ENCODE measurements at places on chromosomes 2 and 18.
A peak's percentile ranks its signal among the peaks of the same experiment; 100 is the strongest.

GRCh38 chr2:25420820-25421237 lies 79.1 kb upstream of the DNMT3A start:
- DNase-seq, result no peak

GRCh38 chr18:32730068-32730467 lies 42.8 kb downstream of the KLHL14 start:
- peak; percentile 5 for DNase-seq

DNA sequence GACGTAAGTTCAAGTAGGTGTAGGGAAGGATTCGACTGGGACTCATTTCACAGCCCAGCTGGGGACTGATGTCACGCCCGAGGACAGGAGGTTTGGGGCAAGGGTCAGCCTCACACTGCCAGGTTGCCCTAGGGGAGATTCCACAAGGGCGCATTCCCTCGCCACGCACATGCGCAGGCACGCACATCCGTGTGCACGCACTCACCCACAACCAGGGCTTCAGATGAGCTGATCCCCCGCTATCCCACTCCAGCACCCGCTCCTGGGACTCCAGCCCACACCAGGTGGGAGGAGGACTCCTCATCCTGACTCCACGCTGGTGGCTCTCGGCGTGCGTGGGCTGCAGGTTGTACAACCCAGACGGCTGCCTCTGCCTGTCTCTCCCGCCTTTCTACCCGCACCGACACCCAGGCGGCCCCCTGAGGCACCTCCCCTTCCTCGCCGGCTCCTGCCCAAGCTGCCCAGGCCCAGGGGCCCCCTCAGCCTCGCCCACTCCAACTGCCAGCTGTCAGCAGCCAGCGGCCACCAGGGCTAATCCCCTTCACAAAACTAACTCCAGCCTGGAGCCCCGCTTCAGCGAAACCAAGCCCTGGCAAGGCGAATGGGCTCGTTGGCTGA lies 47.8 kb upstream of the FOSL2 start:
- DNase-seq, result no peak

DNA sequence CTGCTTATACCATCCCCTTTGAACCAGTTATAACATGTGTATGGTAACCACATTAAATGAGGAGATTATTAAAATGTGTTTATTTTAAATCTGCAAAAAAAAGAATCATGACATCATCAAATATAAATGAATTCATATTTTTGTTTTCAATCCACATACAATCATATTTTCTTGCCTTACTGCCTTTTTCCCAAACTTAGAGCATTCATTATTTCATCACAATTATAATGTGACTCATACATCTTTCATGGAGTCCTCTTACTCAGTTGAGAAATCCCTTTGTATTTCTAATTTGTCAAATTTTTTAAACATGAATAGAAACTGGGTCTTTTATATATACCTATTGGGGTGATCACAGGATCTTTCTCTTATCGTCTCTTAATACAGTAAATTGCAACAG lies 909.6 kb downstream of the DSC3 start:
- DNase-seq, result no peak

DNA sequence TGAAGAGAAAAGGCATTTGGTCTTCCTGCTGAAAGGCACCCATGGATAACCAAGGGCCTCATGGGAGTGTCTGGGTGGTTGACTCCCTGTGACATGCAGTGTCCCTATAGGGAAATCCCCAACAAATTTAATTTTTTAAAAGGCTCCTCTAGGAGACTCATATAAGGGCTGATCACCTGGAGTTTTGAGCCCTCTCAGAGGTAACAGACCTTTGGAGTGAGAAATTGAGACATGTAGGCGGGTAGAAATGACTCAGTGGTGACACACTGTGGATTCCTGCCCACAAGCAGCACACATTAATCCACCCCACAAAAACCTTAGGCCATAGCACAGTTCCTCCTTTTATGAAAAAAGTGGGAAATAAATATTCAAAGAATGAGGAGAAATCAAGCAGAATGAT lies 557.0 kb upstream of the CNTNAP5 start:
- DNase-seq, result no peak

DNA sequence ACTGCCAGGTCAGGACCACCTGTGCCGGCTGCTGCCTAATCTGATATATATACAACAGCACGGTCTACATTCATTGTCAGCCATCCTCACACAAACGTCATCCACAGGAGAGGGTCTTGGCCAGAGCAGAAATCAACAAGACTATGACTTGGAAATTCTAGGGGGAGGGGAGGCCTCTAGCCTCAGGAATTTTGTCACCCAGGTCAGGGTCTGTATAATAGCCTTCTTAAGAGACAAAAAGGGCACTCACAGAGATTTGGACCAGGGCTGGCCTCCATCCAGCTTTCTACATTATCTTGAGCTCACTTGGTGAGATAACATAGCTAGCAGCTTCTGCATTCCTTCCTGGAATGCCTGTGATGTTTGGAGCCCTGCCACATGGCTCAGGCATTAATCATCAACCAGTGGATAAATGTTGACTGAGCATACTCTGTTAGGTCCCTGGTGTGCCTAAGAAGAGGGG lies 50.4 kb upstream of the CTIF start:
- peak; percentile 42 for DNase-seq

- peak; percentile 48 for DNase-seq
Measured at GRCh38 chr2:23900541-23901322, 26.2 kb downstream of the ATAD2B start.

DNA sequence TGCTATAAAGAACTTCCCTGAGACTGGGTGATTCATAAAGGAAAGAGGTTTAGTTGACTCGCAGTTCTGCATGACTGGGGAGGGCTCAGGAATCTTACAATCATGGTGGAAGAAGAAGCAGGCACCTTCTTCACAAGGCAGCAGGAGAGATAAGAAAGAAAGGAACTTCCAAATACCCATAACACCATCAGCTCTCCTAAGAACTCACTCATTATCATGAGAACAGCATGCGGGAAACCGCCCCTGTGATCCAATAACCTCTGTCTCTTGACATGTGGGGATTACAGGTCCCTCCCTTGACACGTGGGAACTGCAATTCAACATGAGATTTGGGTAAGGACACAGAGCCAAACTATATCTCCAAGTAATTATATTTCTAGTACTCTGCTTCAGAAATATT lies 163.8 kb upstream of the CDH20 start:
- DNase-seq, result no peak

GRCh38 chr2:195656161-195656858 lies 716 bp upstream of the SLC39A10 start:
- DNase-seq, result no peak

- DNase-seq, result no peak
Measured at GRCh38 chr2:27776097-27776496, 4.6 kb downstream of the MRPL33 start.

- peak; percentile 15 for DNase-seq
Measured at GRCh38 chr2:48045613-48046012, 139.3 kb upstream of the FBXO11 start.

- peak; percentile 25 for DNase-seq
Measured at GRCh38 chr2:45585267-45585861, 25.7 kb downstream of the SRBD1 start.

DNA sequence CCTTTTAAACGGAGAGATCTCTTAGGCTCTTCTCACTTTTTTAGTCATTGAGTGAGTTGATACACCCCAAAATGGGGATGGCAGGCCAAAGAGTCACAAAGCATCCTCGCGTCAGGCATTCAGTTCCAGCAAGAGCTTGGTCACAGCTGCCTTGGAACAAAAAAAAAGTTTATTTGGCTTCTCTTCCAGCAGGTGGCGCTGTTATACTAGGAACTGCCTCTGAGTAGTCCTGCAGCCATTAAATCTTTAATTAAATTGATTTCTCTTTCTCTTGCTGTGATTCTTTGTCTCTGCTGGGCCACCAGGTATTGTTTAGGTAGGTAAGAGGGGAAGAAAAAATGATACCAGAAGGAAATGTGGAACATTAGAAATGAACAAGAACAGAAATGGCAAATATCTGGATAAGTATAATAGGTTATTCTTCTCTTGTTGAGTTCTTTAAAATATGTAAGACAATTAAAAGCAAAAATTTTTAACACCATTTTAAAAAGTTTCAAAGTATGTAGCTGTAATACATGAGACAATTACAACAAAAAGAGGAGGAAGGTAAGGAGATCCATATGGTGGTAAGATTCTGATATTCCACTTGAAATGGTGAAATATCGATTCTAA lies 175.1 kb downstream of the GALNT1 start:
- DNase-seq, result peak; percentile 29

- DNase-seq, result no peak
Measured at GRCh38 chr2:43460174-43460546, 135.7 kb downstream of the THADA start.

DNA sequence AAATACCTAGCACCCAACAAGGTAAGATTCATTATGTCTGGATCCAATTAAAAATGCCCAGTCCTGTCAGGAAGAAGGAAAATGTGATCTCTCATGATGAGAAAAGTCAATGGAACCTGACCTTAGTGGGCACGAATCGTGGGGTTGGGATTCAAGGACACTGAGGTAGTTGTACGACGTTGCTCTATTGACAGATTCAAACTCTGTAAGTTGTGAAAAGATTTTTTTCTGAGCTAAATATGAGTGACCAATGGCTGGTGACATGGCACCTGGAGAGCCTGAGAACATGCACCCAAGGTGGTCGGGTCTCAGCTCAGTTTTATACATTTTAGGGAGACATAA lies 148.2 kb downstream of the NDUFA10 start:
- no peak for DNase-seq

- DNase-seq, result no peak
Measured at GRCh38 chr2:40227210-40227609, 224.7 kb downstream of the SLC8A1 start.

GRCh38 chr18:61817086-61817485 lies 75.7 kb downstream of the RNF152 start:
- no peak for DNase-seq

GRCh38 chr2:152573168-152573567 lies 144.1 kb downstream of the PRPF40A start:
- DNase-seq, result no peak

DNA sequence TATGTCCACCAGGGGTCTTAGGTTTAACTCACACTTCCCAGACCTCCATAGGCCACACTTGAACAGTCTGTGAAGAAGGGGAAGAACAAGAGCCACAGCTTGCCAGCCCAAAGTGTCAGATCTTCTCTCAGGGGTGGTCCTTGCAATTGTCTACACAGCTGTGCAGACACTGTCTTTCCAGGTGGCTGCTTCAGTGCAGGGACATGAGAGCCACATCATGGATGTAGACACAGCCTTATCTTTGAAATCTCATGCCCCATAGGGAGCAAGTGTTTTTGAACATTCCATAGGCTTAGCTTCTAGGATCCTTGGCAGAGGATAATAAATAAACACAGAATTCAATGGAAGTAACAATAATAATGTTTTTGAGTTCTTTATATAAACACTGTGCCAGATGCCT lies 6.7 kb downstream of the ZNF407 start:
- no peak for DNase-seq

- DNase-seq, result no peak
Measured at GRCh38 chr2:228559774-228560415, 378.4 kb upstream of the SPHKAP start.

- no peak for DNase-seq
Measured at GRCh38 chr2:28616396-28616999, 120.6 kb downstream of the PLB1 start.

GRCh38 chr2:15159206-15159605 lies 401.9 kb downstream of the NBAS start:
- no peak for DNase-seq

GRCh38 chr2:236858661-236859060 lies 227.0 kb upstream of the COPS8 start:
- DNase-seq, result no peak

GRCh38 chr2:47078541-47079482 lies 76.3 kb downstream of the STPG4 start:
- DNase-seq, result no peak

GRCh38 chr2:118853129-118853640 lies 5.7 kb upstream of the EN1 start:
- DNase-seq, result peak; percentile 69

- no peak for DNase-seq
Measured at GRCh38 chr2:168731616-168732015, 70.8 kb upstream of the NOSTRIN start.
